ENCODE measurements at places on chromosomes 16 and 17.

DNA sequence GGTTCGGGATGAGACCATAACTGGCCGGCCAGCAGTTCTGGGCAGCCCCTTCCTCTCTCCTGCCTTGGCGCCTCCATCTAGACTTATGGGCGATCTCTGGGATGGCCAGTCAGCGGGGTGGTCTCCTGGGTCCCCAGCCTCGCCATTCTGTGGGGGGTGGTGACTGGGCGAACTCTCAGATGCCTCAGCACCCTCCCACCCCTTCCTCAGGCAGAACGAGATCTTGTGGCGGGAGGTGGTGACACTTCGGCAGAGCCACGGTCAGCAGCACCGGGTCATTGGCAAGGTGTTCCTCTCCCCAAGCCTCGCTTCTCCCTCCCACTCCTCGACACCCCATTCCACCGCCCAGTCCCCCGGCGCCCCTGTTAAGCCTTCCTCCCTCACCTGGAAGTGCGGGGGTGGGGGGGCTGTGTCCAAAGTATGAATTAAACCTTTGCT is 1.6 kb downstream of the HSF4 start:
- DNase-seq, result no peak

DNA sequence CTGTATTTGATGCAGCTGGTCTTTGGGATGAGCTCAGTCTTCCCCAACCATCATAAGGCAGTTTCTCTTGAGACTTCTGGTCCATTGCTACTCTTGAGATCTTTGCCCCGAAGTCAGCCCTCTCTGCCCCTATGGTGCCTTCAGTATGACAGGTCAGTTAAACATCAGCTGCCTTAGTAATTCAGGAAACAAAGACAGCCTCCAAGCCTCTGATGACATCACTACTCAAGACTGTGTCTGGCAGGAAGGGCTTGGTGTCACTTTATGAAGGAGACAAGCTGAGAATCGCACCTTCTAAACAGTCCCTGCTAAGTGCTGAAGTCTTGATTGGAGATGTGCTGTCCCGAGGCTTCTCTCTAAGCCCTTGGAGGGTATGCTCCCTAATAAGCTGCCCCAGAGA is 104.9 kb upstream of the TBX2 start:
- DNase-seq, result no peak

- DNase-seq, result no peak
Observed at GRCh38 chr17:43308999-43309398, 75.2 kb upstream of the RNU2-1 start.

DNA sequence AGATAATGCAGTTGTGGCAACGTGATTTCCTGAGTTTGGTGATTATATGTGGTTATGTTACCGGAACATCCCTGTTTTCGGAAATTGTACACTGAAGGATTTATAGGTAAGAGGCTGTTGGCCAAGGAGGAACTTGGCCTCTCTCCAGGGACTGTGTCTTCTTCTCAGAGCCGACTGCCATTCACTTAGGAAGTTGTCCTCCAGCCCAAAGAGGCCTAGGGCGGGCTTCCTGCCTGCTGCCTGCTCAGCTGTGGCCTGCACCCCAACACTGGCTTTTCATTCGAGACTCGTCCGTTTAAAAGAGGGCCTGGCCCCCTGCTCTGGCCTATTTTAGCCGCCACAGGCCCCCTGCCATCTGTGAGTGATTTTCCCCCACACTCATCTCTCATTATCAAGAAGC is 64.3 kb downstream of the ZDHHC7 start:
- DNase-seq, result no peak

DNA sequence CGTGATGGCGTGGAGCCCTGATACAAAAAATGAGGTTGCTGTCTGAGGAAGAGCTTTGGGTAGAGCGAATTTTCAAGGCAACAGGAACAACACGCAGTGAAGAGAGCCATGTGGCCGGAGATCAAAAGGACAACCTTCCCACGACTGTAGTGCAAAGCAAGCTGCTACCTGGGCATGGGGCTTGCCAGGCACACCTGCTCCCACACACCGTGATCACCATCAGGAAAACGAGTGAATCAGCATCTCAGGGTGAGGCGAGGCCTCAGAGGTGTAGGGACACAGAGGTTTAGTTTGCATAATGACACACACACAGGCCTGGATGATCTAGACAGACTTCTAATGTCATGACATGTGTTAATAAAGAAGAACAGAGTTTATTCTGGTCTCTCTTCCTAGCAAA is 65.7 kb downstream of the PARN start:
- no peak for DNase-seq

DNA sequence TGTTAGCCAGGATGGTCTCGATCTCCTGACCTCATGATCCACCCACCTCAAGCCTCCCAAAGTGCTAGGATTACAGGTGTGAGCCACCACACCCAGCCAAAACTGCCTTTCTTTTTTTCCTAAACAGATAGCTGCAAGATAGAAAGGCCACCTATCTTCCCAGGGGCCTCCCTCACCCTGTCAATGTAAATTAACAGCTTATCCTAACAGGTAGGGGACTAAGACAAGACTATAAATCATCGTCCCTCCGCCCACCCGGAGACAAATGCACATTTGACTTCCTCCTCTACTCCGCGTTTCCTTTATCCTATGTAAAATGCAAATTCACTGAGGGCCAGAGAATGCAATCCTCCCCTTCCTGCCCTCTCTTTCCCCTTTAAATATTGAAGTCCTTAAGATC is 71.4 kb downstream of the MARF1 start:
- DNase-seq, result no peak

DNA sequence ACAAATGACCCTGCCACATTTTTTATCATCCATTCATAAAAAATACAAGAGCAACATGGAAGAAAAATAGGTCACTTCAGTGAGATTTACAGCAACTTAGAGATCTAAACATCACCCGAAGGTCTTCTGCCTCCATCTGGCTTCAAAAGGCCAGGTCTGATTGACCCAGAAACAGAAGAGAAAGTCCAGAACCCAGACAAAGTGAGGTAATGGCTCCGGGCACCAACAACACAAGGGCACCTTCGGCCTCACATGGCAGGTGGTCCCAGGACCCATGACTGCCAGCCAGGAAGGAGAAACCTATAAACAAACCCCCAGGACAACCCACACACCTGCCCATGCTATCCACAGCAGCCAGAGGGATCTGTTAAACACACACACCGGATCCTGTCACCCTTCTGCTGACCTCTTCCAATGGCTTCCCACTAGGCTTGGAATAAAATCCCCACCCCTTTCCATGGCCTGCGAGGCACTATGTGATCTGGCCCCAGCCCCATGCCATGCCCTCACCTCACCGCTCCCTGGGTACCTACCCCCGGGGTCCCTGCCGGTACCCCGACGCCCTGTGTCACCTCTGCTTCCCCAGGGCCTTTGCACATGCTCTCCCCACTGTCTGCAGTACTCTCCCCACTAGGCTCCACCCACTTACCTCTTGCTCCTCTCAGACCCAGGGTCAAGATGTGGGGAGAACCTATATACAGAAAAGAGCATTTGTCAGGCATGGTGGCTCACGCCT is 149.1 kb downstream of the ZNF423 start:
- no peak for DNase-seq

GRCh38 chr16:78362524-78363135 is 263.2 kb downstream of the WWOX start:
- DNase-seq, result no peak

DNA sequence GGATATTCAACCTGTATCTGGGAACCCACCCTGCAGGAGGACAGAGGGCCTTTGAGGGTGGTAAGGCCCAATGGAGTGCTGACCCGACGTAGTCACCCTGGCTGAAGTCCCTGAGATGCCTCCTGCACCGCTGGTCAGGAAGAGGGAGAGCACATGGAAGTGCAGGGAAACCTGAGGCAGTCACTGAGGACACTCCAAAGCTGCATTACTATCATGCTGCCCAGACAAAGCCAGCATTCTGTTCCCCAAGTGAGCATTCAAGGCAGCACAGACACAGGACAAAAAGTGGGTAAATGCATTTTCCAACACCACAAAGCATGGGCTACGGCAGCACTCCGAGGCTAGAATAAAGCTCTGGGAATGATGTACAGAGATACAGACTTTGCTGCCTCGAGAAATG is 46.8 kb upstream of the BCAR1 start:
- DNase-seq, result no peak

All from stimulated activated effector memory CD8-positive, alpha-beta T cell treated with anti-CD3 and anti-CD28 coated beads, Interleukin-12 subunit alpha, Interleukin-12 subunit beta, amount 100 ng/mL, for 72 hours (primary cell).